Neural crest cell (in vitro differentiated cells): ENCODE measurements at places on chromosomes 6 and 20. TPM values are rescaled to one million over a fixed set of nuclear protein-coding genes. Genes with fewer than 3 reads are reported as not detected.

- H3K4me3 ChIP-seq: no peak overlapping the region
- no peak for DNase-seq
- H3K27ac ChIP-seq: no peak overlapping the region
- no peaks in the 10 kb centered on the region for H3K27me3 ChIP-seq
Measured at GRCh38 chr6:113818578-113818977, 38.6 kb upstream of the MARCKS start.

The PACRG gene
- 0.59 and 1.8 TPM in 2 replicates for total RNA-seq

DNA sequence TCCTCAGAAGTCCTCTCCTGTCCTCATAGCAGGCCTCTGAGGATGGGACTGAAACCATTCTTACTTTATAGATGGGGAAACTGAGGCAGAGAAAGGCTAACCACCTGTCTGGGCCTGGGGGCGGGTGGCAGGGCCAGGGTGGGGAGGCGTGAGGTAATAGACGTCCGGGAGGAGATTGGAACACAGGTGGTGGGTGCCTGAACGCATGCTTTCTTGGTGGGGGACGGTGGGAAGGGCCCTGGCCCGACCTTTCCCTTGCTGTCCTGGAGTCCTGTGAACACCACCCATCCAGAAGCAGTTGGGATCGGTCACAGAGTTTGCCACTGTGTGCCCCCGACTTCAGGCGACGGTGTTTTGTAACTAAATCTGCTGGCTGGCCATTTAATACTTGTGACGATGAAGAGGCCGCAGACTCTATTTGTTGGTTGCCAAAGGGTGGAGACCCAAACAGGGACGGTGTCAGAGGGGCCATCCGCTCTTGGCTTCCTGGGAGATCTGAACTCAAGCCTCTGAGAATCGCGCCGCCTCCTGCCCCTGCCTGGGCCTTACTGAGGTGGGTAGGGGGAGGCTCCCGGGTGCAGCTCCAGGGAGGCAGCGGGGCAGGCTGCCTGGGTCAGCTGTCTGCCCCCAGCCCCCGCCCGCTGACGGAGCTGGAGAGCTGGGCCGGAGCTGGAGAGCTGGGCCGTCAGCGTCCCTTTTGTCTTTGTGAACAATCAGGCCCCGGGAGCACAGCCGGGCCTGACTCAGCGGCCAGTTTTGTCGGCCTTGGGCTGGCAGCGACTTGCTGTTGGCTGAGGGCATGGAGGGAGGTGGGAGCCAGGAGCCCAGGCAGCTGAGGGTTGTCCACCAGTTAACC lies 4.1 kb downstream of the RBM38 start:
- peaks cover 62% of the 10 kb centered on the region for H3K4me1 ChIP-seq
- peaks cover 4% of the 10 kb centered on the region for H3K27me3 ChIP-seq
- peak overlapping the region; percentile 89 for H3K4me3 ChIP-seq
- H3K27ac ChIP-seq: peak overlapping the region; percentile 91
- H3K36me3 ChIP-seq: peaks cover 3% of the 10 kb centered on the region

- no peak overlapping the region for H3K27ac ChIP-seq
- no peak overlapping the region for H3K4me3 ChIP-seq
- no peaks in the 10 kb centered on the region for H3K36me3 ChIP-seq
Measured at GRCh38 chr6:136486357-136486756, 63.9 kb downstream of the MAP7 start.

The ZSCAN31 gene
- 5.7 and 6.7 TPM in 2 replicates for total RNA-seq

- no peaks in the 10 kb centered on the region for H3K36me3 ChIP-seq
Measured at GRCh38 chr20:23061734-23062561, 12.5 kb upstream of the THBD start.

DNA sequence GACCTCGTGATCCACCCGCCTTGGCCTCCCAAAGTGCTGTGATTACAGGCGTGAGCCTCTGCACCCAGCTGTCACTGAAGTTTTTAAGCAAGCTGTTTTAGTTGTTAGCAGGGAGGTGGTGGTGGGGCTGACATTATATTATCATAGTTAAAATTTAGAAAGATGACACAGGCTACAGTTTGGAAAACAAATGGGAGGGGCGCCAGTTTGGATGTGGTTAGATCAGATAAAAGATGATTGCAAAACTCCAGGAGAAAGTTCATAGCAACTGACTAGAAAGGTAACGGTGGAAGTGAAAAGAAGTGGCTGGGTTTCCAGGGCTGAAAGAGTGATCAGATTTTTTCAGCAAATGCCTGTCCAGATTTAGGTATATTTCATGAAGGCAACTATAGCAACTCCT lies 311.9 kb upstream of the CITED2 start:
- H3K27me3 ChIP-seq: no peaks in the 10 kb centered on the region
- H3K4me3 ChIP-seq: no peak overlapping the region
- peaks cover 15% of the 10 kb centered on the region for H3K4me1 ChIP-seq

DNA sequence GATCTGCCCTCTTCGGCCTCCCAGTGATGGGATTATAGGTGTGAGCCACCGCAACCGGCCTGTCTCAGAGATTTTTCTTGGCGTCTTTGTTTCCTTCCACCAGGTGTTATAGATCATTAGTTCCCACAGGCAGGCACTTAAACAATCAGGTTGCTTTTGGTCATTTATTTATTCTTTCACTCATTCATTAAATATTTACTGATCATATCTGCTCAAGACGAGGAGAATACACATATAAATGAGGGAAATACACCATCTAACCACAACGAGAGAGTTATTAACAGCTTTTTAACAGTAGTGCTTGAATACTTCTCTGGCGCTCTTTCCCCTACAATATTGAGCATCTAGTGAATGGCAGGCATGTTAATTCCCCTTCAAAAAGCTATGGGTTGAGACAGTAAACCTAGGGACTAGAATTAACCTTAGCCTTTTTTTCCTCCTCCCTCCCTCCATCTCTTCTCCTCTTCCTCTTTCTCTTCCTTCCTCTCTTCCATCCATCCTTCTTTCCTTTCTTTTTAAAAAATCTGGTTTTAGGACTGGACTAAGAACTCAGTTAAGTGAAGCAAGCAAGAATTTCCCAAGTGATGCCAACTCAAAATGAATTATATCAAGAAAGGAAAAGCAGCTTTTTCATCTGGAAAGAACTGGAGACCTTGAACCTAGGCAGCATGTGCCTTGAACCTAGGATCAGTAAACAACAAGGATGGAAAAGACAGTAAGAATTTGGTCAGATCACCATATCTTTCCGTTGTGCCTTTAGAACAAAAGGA lies 41.1 kb upstream of the RFPL4B start:
- no peaks in the 10 kb centered on the region for H3K27me3 ChIP-seq
- H3K27ac ChIP-seq: no peak overlapping the region
- peaks cover 24% of the 10 kb centered on the region for H3K4me1 ChIP-seq
- no peak overlapping the region for H3K4me3 ChIP-seq
- no peaks in the 10 kb centered on the region for H3K36me3 ChIP-seq
- no peak for DNase-seq

GRCh38 chr6:119446115-119446554 lies 96.6 kb upstream of the MAN1A1 start:
- no peaks in the 10 kb centered on the region for H3K27me3 ChIP-seq
- no peak overlapping the region for H3K27ac ChIP-seq
- H3K36me3 ChIP-seq: no peaks in the 10 kb centered on the region
- peaks cover 12% of the 10 kb centered on the region for H3K4me1 ChIP-seq
- no peak overlapping the region for H3K4me3 ChIP-seq
- no peak for DNase-seq

- no peak for DNase-seq
- H3K27me3 ChIP-seq: no peaks in the 10 kb centered on the region
- no peak overlapping the region for H3K4me3 ChIP-seq
- H3K4me1 ChIP-seq: peaks cover 35% of the 10 kb centered on the region
Measured at GRCh38 chr6:142846883-142847287, 98.1 kb downstream of the HIVEP2 start.

GRCh38 chr6:162960679-162961457 lies 233.1 kb downstream of the PACRG start:
- no peaks in the 10 kb centered on the region for H3K4me1 ChIP-seq
- H3K27ac ChIP-seq: no peak overlapping the region
- H3K4me3 ChIP-seq: no peak overlapping the region
- H3K27me3 ChIP-seq: no peaks in the 10 kb centered on the region

The RNF182 gene
- total RNA-seq: 2.3 and 3.0 TPM in 2 replicates

DNA sequence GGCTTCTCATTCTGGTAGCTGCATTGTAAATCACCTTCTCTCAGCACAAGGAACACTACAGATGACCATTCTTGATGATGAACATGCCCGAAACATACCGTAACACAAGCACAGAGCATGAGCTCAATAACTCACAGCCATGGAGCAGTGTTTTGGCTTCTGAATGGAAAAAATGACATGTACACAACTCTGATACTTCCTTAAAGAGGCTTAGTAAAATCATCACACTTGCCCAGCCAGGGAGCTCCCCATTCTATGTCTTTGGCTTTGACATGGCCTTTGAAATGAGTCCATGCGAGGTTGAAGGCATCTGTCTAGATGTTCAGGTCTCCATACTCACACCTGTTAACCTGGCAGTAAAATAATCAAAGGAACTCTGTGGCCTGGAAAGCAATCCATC lies 87.6 kb downstream of the MYB start:
- no peaks in the 10 kb centered on the region for H3K27me3 ChIP-seq
- H3K36me3 ChIP-seq: no peaks in the 10 kb centered on the region
- H3K27ac ChIP-seq: peak overlapping the region; percentile 13
- no peak for DNase-seq

DNA sequence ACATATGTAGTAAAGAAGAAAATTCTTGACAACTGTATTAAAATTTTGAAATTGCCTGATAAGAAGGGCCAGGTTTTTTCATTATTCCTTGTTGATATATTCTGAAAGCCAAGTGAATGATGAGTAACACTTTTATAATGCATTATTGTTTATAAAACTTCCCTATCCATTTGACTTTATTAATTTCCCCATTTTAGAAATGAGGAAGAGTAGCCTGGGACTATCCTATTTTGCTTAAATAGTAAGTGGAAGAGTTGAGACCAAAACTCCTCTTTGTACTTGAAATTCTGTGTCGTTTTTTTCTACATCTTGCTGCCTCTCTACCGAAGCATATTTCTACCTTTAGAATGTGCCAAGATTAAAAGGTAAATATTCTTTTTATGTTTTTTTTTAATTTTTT lies 39.7 kb downstream of the TRMT11 start:
- no peak overlapping the region for H3K4me3 ChIP-seq
- H3K27ac ChIP-seq: no peak overlapping the region
- DNase-seq: no peak

The OPN5 gene
- total RNA-seq: not detected in 2 replicates

- no peak for DNase-seq
- H3K36me3 ChIP-seq: no peaks in the 10 kb centered on the region
- no peak overlapping the region for H3K27ac ChIP-seq
- peaks cover 14% of the 10 kb centered on the region for H3K4me1 ChIP-seq
- H3K27me3 ChIP-seq: no peaks in the 10 kb centered on the region
- no peak overlapping the region for H3K4me3 ChIP-seq
Measured at GRCh38 chr6:114793428-114793827, 450.6 kb upstream of the HS3ST5 start.

The PRKN gene
- total RNA-seq: 2.0 and 3.2 TPM in 2 replicates

The RBM24 gene
- 3.4 and 4.0 TPM in 2 replicates for total RNA-seq

GRCh38 chr6:138520463-138520862 lies 21.2 kb upstream of the NHSL1 start:
- H3K4me3 ChIP-seq: no peak overlapping the region
- peaks cover 21% of the 10 kb centered on the region for H3K36me3 ChIP-seq
- H3K27me3 ChIP-seq: no peaks in the 10 kb centered on the region
- peaks cover 35% of the 10 kb centered on the region for H3K4me1 ChIP-seq
- DNase-seq: no peak

The CCDC170 gene
- total RNA-seq: 0.25 and 0.37 TPM in 2 replicates

- peaks cover 40% of the 10 kb centered on the region for H3K36me3 ChIP-seq
- no peaks in the 10 kb centered on the region for H3K27me3 ChIP-seq
- H3K4me3 ChIP-seq: no peak overlapping the region
- H3K27ac ChIP-seq: no peak overlapping the region
Measured at GRCh38 chr6:99297006-99297405, 52.5 kb downstream of the FAXC start.

The EYA2 gene
- 1.3 and 1.4 TPM in 2 replicates for total RNA-seq

GRCh38 chr6:163946437-163946836 lies 531.9 kb downstream of the QKI start:
- peaks cover 72% of the 10 kb centered on the region for H3K4me1 ChIP-seq
- no peak for DNase-seq
- peak overlapping the region; percentile 88 for H3K27ac ChIP-seq
- H3K27me3 ChIP-seq: no peaks in the 10 kb centered on the region
- no peaks in the 10 kb centered on the region for H3K36me3 ChIP-seq

DNA sequence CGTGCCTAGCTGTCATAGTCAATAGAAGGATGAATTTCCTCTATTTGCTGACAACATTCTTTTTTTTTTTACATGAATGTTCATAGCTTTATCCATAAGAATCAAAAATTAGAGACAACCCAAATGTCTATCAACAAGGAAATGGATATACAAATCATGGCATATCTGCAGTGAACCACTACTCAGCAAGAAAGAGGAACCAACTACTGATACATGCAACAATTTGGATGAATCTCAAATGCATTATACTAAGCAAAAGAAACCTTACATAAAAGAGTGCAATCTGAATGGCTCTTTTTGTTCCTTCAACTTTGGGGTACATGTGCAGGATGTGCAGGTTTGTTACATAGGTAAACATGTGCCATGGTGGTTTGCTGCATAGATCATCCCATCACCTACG lies 17.7 kb upstream of the MCM9 start:
- no peaks in the 10 kb centered on the region for H3K27me3 ChIP-seq
- peaks cover 17% of the 10 kb centered on the region for H3K36me3 ChIP-seq
- H3K27ac ChIP-seq: no peak overlapping the region
- no peak overlapping the region for H3K4me3 ChIP-seq

The FAM83B gene
- total RNA-seq: not detected in 2 replicates

DNA sequence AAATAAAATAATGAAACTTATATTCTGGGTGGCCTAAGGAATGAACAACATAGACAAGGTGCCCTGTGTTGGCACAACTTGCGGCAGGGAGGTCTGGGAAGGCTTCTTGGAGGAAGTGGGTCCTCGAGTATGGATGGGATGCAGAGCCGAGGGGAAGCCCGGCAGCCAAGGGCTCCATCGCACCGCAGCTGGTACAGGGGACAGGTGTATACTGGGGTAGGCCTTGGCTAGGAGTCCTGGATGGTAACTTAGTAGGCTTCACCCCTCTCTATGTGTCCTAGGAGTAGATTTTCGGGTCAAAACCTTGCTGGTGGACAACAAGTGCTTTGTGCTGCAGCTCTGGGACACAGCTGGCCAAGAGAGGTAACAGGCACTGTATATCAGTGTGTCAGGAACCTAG lies 28.0 kb downstream of the RAB44 start:
- H3K4me3 ChIP-seq: no peak overlapping the region
- H3K4me1 ChIP-seq: peaks cover 29% of the 10 kb centered on the region
- DNase-seq: no peak
- H3K36me3 ChIP-seq: no peaks in the 10 kb centered on the region

GRCh38 chr6:157060440-157060952 lies 262.8 kb downstream of the TMEM242 start:
- H3K36me3 ChIP-seq: peaks cover 8% of the 10 kb centered on the region
- no peak overlapping the region for H3K27ac ChIP-seq
- peaks cover 50% of the 10 kb centered on the region for H3K4me1 ChIP-seq
- no peaks in the 10 kb centered on the region for H3K27me3 ChIP-seq
- DNase-seq: no peak

DNA sequence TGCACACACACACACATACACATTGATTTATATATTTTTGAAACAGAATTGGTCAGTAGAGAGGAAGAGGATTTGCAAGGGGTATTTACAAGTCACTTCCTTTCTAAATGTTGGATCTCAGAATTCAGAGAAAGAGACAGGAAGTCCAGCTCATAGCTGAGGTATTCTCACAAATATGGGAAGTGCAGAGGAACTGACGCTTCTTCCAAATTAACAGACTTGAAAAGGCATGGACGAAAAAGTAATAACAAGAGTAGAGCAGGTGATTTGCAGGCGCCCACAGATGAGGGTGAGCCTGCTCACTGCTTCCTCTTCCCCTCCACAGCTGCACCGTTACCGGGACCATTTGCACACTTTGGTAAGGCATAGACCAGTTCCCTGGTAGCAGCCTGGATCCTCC lies 246.4 kb downstream of the PHACTR1 start:
- no peak for DNase-seq
- peaks cover 5% of the 10 kb centered on the region for H3K4me1 ChIP-seq
- H3K27me3 ChIP-seq: peaks cover 39% of the 10 kb centered on the region
